ENCODE measurements at places on chromosomes 1 and 21. TPM values are rescaled to one million over a fixed set of nuclear protein-coding genes. Genes with fewer than 3 reads are reported as not detected.

Gene DMRTA2
- total RNA-seq: not detected

Gene CDC42BPA
- total RNA-seq: 0.58 TPM

Gene THEM5
- total RNA-seq: not detected

Gene CRNN
- total RNA-seq: not detected

Gene KRTAP7-1
- not detected for total RNA-seq

Gene KCNJ15
- total RNA-seq: not detected

Gene TNFSF18
- not detected for total RNA-seq

Gene PLEKHM2
- 53.3 TPM for total RNA-seq

Gene DUSP23
- 24.9 TPM for total RNA-seq

Gene CLCA4
- total RNA-seq: not detected

Gene MYBPH
- total RNA-seq: not detected

Gene CRYAA
- not detected for total RNA-seq

Gene PRKCZ
- 10.3 TPM for total RNA-seq

Gene HES5
- total RNA-seq: not detected

Gene PLA2G2F
- total RNA-seq: not detected

Gene ZNF593OS
- not detected for total RNA-seq

Gene CFAP57
- total RNA-seq: not detected

Gene TRAF3IP3
- total RNA-seq: 478 TPM

Gene KCNT2
- total RNA-seq: not detected

Gene BCL2L15
- total RNA-seq: 2.5 TPM

Gene WARS2
- 11.8 TPM for total RNA-seq

Gene CACNA1S
- total RNA-seq: not detected

Gene FALEC
- not detected for total RNA-seq

Gene TEX35
- not detected for total RNA-seq

Gene EXTL2
- 1.9 TPM for total RNA-seq

Gene SLC9C2
- not detected for total RNA-seq

Gene HES4
- not detected for total RNA-seq

Gene TCHHL1
- total RNA-seq: not detected

Gene LCE3D
- total RNA-seq: not detected

Gene VANGL2
- not detected for total RNA-seq

Gene FMOD
- 0.12 TPM for total RNA-seq

Gene ROR1
- not detected for total RNA-seq

Gene NPR1
- not detected for total RNA-seq

Gene PPIAL4G
- total RNA-seq: 1.0 TPM

Gene DARS2
- 21.4 TPM for total RNA-seq
